ENCODE measurements at places on chromosomes 1 and 21.
A peak's percentile ranks its signal among the peaks of the same experiment; 100 is the strongest.

- DNase-seq = peak; percentile 76
Measured at GRCh38 chr21:44425307-44425894, 29.9 kb upstream of the LRRC3 start.

- no peak for DNase-seq
Measured at GRCh38 chr1:203250911-203251310, 21.4 kb upstream of the CHIT1 start.

DNA sequence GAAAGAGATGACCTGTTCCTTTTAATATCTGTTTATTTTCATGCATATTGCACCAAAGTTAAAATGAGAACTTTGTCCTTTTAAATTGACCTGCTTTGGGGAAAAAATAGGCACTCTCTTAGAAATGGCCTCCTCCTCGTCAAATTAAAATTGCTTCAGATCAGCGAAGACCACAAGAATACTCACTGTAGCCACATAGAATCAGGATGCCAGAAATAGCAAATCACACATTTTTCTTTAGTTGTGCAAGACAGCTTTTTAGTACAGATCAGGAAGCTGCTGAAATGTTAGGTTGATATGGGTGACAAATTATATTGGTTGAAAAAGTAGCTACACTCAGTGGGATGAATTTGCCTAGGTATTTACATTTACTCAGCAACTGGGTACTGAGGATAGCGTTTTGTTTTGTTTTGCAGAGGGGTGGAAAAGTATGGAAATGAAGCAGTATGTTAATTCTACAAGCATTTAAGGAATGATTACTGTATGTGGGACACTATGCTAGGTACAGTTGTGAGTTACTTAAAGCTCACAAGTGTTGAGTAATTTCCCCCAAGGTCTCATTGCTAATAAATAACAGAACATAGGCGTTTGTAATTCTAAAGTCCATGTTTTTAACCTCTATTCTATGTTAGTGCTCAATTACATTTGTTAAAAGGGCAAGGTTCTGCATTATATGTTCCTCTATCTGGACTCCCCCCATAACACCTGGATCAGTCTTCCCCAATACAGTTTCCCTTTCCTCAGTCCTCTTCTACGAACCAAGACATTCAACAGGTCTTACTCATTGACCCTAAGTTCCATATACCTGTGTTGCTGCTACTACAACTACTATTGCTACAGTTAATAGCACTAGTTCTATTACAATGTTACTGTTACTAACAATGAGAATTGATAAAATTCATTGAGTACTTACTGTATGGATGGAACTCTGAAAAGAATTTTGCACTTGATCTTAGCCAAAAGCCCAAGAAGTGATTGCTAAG lies 99.4 kb upstream of the S1PR1 start:
- no peak for DNase-seq

GRCh38 chr1:18725231-18725895 lies 94.7 kb downstream of the PAX7 start:
- DNase-seq = no peak

DNA sequence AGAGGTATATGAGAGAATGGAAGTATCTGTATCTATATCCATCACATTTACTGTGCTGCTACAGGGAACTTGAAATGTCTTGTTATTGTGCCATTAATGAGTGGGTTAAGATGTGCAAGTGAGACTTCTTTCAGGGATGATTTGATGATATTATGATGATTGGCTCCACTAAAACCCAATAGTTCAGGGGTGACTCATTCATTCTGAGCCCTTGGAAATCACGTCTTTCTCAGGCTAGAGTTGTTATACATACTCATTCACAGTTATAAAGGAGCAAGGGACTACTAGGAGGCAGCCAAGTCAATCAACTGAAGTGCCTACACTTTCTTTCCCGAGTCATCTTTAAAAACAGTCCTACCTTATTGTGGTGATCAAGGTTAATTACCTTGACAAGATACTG lies 1109.8 kb upstream of the B3GALT2 start:
- DNase-seq = no peak

GRCh38 chr1:167739752-167740151 lies 18.0 kb downstream of the MPZL1 start:
- DNase-seq = no peak

- DNase-seq = no peak
Measured at GRCh38 chr1:67166196-67166595, at the start of gene IL23R. Gene IL23R (plus strand): TSS chr1:67166454. CDS start chr1:67168121, 1,667 bp downstream.

- DNase-seq = no peak
Measured at GRCh38 chr1:248136811-248137210, 8.1 kb upstream of the OR2M5 start.

DNA sequence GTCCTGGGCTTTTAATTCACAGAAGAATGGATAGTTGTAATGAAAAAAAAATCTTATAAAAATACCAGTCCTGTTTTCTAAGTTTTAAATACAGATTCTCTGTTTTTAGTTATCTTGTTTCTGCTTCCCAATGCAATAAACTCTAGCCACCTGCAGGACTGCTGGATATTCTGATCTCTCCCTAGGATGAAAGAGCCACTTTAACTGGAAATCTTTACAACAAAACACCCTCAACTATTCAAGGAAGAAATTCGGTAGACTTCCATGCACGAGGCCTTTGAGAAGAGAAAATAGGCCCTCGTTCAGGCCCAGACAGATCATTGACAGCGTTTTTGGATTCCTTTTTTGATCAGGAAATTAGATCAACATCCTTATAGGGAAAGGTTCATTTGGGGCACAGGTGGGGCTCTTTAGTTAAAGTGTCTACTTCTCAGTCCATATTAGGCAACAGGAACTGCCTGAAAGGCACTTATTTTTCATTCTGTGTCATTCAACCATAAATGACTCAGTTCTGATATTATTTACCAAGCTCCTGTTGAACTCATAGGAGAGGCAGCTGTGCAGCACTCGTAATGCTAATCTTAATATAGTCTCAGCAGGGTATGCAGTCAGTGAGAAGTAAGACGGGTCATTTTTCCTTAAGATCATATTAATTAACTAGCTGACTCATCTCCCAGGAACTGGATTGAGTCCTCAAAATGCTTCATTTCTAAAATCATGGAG lies 71.1 kb upstream of the ERRFI1 start:
- DNase-seq = no peak

DNA sequence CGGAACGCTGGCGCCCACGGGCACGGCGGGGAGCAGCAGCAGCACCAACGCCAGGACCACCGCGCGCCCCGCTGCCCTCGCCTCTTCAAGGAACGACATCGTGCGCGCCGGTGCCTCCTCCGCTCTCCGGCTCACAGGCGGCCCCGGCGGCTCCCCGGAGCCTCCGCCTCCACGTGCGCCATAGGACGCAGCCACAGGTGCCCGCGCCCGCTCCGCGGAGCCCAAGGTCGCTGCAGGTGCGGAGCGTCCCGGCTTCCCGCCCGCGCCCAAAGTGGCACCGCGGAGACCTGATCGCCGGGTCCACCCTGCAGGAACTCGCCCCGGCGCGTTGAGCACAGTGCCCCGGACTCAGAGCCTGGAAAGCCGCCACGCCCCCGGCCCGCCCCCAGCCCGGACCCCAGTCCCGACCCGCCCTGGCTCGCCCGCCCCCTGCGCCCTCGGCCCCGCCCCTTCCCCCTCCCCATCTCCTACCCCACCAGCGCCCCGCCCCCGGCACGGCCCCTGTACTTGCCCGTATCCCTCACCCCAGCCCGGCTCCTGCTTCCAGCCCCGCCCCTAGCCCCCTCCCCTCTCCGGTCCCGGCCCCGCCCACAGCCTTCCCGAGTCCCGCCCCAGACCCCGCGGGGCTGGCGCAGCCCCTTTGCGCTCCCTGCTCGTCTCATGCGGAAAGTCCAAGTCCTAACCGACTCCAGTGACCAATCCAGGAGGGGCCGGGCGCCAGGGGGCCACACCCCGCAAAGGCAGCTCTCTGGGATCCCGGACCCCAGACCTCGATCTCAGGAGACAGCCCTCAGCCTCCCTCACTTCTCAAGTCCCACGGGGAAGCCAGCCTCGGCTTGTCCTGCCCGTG lies at the start of gene MEGF6:
MEGF6 (minus strand) TSS at position 339 of the 850 bp plus-strand sequence; CDS start at position 99, 240 bp downstream.
- no peak for DNase-seq

GRCh38 chr1:231058416-231059109 lies 18.5 kb upstream of the FAM89A start:
- DNase-seq = no peak

- DNase-seq = no peak
Measured at GRCh38 chr1:92488416-92488815, 1.7 kb upstream of the GFI1 start.

DNA sequence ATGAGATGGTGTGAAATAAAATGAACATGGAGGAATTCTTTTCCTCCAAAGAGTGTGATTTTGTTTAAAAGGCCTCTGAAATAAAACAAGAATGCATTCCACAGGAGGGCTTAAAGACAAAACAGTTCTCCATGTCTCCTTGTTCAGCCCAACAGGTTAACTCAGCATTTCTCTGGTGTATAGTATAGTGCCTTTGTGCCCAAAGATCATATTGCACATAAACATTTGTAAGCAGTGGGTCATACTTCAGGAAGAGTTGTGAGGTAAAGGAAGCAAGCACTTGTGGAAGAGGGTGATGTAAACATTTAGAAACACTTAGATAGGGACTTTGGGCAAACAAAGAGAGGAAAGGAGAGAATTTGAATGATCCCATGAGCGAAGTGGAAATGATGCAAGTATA lies 433.9 kb downstream of the SIPA1L2 start:
- DNase-seq = no peak

DNA sequence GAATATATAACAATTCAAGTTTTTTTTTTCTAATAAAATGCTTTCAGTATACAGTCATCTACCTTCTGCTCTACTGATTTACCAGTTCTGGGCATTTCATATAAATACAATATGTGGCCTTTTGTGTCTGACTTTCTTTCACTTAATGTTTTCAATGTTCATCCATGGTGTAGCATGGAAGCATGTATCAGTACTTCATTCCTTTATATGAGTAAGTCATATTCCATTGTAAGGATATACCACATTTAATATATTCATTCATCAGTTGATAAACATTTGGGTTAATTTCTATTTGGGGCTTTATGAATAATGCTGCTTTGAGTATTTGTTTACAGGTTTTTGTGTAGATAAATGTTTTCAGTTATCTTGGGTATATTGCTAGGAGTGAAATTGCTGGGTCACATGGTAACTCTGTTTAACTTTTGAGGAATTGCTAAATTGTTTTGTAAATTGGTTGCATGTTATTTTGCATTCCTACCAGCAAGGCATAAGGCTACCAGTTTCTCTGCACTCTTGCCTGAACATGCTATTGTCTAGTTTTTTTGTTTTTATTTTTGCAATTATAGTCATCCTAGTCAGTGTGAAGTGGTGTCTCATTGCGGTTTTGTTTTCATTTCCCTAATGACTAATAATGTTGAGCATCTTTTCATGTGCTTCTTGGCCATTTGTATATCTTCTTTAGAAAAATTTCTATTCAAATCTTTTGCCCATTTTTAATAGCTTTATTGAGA lies 206.1 kb downstream of the TM2D1 start:
- no peak for DNase-seq
